ENCODE measurements at places on chromosomes 7 and 10.
A peak's percentile ranks its signal among the peaks of the same experiment; 100 is the strongest.

DNA sequence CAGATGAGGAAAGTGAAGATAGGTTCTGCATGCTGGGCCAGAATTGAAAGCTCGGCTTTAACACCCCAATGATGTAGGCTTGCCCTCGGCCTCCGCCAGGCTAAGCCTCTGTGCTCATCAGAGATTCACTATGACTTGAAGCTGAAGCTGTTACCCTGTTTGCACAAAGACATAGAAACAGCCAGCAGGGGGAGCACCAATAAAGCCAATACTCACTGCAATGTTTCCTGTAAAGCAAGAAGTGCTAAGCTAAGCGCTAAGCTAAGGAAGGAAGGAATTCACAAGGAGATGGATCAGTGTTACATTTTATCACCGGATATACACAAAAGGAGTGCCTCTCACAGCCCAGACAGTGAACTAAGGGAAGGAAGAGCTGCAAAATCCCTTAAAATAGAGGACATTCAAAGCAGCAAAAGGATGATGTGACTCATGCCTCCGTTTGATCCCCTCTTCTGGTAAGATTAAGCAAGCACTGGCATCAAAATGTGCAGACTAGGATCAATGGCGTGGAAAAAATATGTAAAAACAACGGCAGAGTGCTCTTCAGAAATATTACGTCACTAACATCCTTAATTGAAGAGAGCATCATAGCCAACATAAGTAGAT, 153.8 kb downstream of the COBL start:
- peak; percentile 15 for DNase-seq

- no peak for DNase-seq
These were observed 1.7 kb downstream of the URGCP start for GRCh38 chr7:43904533-43905208.

- no peak for DNase-seq
These were observed 186.4 kb downstream of the PDE1C start for GRCh38 chr7:31883761-31884164.

DNA sequence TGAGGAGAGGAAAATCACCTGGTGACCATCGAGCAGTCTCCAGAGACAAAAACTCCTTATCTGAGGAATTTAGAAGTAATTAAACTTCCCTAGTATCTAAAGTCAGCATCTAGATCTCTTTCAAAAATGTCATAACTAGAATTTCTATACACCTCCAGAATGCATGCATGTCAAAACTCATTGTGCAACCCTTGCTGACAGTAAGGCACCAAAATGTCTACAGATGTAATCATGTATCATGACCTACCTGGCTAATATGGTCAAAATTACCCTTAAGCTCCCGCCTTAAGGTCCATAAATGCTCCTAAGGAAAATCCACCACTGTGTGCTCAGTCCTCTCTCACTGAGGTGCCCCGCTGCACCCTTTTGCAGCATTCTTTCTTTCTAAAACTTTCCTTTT, 16.4 kb upstream of the LGI1 start:
- no peak for DNase-seq

DNA sequence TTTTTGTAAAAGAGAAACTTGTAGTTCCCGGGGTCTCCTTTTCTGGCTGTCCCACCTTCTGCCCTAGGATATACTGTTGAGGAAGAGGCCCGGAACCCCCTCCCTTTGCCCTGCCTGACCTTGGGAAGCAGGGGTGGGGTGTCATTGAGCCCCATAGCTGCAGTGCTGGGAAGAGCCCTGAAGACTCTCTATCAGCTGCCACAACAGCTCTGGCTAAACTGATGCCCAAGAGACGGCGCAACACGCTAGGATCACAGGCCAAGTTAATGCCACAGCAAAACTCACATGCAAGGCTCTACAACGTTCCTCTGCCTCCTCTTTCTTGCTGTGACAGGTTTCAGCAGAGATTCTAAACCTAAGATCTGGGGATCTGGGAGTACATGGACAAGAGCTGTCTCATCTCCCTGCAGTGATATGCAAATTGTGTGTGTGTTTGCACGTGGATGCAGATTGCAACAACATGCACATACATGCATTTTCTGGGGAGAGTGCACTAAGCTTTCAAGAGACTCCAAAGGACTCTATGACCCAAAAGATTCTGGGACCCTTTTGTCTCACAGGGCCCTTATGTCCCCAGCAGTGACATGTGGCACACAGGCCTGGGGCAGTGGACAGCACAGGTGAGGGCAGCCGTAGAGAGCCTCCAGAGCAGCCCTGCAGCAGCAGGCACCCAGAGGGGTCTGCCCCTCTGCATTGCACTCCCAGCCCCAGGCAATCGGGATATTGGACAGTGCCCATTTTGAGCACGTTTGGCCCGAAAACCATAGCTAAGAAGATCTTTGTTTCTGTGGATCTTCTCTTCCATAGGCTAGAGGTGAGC, 2.5 kb downstream of the RASSF4 start:
- DNase-seq, result no peak

- DNase-seq, result no peak
These were observed 163.8 kb upstream of the NPVF start for GRCh38 chr7:25391961-25392587.

- no peak for DNase-seq
These were observed 139.5 kb downstream of the SRPK2 start for GRCh38 chr7:105249216-105249615.

DNA sequence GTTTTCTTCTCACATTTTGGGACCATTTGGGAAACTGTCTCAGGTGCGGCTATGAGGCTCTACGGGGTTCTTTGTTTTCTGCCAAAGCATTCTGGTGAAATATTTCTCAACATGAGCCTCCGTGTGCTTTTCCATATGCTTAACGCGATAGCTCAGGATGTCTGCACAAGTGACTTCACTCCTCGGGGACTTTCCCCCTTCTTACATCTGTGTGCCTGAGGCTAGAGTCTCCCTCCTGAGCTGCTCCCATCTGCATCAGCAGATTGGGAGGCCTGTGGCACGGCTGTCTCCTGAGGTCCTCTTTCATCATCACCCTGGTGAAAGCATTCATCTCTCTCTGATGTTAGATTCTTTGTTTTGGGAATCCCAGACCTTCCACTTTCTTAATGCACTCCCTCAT, 1190.9 kb downstream of the TYW1 start:
- no peak for DNase-seq

DNA sequence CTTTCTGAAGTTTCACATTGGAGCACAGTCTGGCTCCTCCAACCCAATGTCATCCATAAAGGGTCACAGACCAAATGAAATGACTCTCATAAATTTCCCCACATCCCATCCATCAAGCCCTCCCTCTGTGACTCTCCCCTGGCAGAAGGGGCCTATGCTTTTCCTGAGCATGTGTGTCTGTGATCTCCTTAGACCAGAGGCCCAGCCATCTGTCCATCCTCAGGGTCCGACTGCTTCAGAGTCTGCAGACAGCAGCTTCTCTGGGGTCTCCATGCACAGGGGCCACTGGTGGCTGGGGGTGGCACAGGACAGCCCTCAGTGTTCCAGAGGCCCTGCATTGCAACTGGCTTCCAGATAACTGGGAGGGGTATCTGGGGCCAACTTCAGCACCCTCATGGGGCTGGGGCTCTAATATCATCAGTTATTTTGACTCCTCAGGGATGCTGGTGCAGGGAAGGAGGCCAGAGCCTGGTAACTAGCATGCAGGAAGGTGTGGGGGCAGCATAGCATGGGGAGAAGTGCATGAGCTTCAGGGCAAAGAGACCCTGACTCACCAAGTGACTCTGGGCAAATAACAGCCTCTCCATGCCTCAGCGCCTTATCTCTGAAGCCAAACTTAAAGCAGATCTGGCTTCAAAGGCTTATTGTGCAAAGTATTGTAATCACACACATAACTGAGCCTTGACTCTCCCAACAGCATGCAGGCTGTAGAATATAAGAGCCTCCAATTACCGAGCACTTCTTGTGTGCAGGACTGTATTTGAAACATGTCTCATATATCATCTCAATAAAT, 266.9 kb downstream of the GRID1 start:
- no peak for DNase-seq

DNA sequence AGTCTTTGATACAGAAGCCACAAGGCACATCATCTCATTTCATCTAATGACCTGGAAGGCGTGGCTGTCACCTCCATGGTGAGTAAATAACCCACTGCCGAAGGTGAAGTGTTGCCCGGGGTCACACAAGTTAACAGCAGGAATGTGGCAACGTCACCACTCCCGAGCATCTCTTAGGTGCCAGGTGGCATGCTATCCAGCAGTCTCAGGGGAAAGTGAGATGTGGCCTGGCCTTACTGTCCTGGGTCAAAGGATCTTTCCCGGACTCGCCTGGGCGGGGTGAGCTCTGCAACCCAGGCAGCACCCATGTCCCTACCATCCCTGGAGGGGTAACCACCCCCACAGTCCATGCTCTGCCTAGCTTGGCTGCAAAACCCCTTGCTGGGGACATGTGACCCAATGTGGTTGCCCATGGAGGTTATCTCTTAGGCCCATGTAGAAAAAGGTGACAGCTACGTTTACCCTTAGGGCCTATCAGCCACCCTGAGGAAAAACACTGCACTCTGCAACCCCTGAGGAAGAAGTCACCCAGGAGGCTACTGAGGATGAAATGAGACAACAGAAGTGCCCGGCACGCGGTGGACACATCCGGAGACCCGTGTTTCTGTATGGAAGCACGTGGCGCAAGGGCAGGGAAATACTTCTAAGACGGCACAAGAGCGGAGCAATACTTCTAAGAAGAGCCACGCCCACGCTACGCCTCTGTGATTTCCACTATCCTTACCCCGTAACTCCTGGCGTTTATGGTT, 52.0 kb downstream of the BAIAP2L1 start:
- DNase-seq, result no peak

DNA sequence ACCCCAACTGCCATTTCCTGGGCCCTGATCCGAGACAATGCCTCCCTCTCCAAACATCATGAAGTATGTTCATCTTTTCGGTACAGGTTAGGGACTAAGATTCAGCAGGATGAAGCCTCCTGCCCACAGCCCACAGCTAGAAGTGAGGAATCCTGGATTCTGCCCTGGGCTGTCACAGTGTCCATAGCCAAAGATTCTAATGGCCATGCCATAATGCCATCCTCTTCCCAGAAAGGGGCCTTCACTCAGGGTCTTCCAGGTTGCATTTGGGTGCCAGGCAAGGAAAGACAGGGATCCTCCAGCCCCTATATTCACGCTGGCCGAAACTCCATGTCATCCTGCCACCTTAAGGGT, 15.7 kb upstream of the ZMIZ1 start:
- no peak for DNase-seq

DNA sequence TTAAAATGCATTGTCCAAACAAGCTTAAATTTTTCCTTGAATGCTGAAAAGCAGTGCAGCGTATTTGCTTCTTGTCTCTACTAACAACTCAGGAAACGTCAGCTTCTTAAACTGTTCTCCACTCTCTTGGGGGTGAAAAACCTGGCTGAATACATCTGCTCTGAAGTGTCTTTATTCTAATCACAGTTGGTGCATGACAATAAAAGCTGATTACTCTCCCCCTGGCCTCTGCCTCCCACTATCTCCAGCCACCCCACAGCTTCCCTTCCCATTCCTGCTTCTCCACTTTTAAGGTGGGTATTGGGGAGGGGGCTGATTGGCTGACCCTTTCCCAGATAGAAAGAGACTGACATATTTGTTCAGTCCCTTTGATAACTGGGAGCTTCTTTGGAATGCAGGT, 456.0 kb downstream of the SORCS1 start:
- no peak for DNase-seq

DNA sequence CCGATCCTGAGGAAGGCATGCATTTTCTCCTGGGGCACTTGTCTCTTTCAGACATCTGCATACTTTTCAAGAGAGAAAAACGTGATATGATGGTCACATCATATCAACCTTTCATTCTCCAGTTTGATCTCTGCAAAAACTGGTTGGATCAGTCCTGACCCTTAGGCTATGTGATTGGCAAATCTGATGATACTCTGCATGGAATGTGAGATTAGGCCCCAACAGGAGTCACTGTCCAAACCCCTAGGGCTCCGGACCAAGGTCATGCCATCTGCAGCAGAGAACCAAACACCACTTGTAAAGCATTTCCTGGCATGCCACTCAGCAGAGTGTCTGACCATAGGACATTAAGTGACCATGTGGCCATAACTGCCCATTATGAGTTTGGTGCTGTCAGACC, 8.6 kb downstream of the GCK start:
- no peak for DNase-seq

- DNase-seq, result no peak
These were observed 55.7 kb upstream of the OGDHL start for GRCh38 chr10:49817845-49818244.

DNA sequence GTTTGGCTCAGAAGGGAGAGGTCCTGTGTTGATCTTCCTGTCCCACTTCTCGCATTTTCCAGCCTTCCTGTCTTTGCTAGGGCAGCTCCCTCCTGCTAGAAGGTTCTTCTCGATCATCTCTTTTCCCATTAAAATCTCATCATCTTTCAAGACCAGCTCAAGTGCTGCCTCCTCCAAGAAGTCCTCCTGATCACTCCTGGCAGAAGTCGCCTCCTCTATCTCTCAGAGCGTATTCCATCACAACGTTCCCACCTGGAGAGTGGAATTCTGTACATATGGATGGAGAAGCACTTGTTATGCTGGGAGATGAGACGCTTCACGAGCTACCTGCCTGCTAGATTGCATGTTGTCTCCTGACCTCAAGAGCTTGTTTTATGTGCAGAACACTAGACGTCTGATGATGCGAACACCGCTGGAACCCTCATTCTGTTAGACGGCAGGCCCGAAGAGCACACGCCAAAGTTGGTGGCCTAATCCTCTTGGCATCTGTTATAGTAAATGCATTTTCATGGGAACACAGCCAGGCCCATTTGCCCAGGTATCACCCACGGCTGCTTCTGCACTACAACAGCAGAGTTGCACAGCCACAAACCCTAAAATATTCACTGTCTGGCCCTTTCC, 68.0 kb upstream of the INSIG1 start:
- DNase-seq, result no peak

DNA sequence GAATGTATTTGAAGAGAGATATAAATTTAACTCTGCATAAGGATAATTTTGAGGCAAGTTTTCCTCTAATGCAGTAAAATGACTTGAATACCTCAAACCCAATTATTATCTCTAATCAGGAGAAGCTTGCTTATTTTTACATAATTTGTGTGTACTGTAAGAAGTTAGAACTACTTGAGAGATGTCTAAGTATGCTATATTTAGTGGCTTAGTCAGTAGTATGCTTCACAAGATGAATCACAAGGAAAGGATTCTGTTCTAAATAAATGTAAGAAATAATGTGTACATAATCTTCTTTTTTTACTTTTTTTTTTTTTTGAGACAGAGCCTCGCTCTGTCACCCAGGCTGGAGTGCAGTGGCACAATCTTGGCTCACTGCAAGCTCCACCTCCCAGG, 13.7 kb downstream of the PHTF2 start:
- DNase-seq, result no peak

- DNase-seq, result no peak
These were observed 65.3 kb downstream of the HOXA1 start for GRCh38 chr7:27030393-27031050.

DNA sequence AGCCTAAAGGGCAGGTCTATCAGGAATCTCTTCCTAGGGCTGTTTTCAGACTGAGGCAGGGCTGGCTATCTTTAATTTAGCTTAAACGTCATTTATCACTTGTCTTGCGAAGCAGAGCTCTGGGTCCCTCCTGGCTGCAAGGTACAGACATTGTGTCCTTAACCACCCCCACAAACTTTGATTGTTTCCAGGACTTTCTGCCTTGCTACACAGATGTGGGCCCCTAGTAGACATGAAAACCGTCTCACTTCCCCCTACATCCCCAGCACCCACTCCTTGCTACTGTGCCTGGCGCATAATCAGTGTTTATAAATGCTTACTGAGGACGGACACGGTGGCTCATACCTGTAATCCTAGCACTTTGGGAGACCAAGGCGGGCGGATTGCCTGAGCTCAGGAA, 54.5 kb downstream of the PIP4K2A start:
- DNase-seq, result no peak

GRCh38 chr10:7168414-7168813, 242.4 kb downstream of the SFMBT2 start:
- no peak for DNase-seq

- DNase-seq, result no peak
These were observed 865.5 kb downstream of the LRMDA start for GRCh38 chr10:76296957-76297356.
